ENCODE measurements at places on chromosomes 1 and 21.

DNA sequence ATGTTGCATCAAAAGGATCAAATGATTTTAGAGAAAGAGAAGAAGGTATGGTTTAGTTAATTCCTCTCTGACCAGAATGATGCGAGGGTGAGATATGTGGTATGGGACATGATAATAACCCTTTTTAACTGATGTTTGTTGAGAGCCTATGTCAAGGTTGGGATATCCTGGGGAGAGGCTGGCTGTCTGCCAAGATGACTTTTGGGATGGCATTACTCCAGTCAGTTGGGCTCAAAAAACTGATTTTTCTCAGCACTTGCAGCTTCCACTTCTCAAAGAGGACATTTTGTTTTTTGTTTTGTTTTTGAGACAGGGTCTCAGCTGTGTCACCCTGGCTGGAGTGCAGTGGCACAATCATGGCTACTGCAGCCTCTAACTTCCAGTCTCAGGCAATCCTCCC, 17.7 kb upstream of the STX12 start:
- DNase-seq, result no peak

DNA sequence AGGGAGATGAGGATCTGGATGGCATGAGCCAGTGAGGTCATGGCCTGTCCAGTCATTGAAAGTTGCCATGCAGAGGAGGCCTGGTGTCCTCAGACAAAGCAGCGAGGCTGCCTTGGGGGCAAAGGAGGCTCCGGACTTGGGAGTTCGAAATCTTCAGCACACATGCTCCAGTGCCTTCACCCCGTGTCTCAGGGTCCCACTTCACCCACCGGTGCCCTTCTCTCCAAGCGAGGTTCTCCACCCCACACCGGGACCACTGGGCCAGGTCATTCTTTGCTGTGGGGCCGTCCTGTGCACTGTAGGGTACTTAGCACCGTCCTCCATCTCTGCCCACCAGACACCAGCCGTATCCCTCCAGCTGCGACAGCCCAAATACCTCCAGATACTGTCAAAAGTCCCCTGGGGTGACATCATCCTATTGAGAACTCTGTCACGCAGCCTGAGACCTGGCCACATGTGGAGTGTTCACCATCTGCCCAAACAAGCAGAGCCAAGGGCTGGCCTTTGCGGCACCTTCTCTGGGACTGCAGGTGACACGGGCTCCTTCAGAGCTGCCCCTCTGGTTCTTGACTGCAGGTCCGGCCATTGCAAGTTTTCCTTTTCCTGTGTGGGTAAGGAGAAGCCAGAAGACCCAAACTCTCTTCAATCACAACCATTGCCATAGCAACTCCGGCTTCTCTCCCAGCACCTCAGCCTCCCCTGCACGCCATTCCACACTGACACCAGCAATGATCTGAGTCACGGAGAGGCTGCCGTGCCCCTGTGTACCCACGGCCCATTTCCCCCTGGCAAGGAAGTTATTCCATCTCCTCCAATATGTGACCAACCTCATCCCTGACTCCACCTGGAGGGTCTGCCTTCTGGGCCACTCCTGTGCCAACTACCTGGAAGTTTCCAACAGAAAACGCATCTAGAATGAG, 20.4 kb upstream of the PDE9A start:
- DNase-seq, result no peak

DNA sequence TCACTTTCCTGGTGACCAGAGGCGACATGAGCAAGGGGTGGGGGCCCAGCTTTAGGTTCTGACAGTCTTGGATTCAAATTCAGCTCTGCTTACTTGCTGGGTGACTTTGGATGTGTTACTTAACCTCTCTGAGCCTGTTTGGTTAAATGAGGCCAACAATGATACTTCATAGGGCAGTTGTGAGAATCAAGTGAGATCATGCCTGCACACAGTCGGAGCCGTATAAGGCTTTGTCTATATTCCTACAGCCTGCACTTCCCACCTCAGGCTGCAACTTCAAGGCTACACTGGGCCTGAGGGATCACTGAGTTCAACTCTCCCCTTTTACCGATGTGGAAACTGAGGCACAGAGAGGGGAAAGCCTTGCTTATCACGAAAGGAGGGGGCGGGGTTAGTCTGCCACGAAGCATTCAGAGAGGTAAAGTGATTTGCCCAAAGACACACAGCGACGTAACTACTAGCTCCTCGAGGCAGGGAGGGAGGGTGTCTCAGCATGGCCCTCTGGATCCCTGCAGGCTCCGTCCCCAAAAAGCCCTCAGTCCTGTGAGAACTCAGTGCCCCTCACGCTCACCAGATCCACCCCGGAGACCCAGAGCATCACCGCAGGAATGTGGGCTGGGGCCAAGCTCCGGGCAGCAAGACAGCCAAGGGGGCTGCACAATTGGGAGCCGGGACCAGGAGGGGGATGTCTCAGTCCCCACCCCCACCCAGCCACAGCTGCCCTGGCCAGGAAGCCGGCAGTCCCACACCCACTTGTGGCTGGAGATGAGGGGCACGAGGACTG, 25.0 kb downstream of the SDC3 start:
- DNase-seq, result no peak

GRCh38 chr1:27108588-27108987, 46.3 kb downstream of the SLC9A1 start:
- DNase-seq, result no peak

DNA sequence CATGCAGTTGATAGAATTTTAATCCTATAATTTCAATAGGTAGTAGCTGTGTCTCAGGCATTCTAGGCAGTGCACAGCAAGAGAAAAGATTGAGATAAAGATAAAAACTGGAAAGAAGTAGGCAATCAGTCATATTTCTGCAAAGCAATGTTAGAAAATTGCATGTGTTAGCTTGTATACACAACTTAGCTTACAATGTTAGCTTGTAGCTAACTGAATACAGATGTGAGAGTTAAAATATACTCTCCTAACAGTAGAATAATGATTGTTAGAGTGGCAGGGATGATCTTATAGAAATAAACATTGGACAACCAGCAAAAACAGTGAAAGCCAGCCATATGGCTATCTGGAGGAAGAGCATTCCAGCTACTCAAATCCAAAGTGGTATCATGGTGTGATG, 29.0 kb downstream of the PTPRC start:
- DNase-seq, result no peak

- no peak for DNase-seq
Measured at GRCh38 chr1:8303876-8304275, 14.0 kb upstream of the SLC45A1 start.

DNA sequence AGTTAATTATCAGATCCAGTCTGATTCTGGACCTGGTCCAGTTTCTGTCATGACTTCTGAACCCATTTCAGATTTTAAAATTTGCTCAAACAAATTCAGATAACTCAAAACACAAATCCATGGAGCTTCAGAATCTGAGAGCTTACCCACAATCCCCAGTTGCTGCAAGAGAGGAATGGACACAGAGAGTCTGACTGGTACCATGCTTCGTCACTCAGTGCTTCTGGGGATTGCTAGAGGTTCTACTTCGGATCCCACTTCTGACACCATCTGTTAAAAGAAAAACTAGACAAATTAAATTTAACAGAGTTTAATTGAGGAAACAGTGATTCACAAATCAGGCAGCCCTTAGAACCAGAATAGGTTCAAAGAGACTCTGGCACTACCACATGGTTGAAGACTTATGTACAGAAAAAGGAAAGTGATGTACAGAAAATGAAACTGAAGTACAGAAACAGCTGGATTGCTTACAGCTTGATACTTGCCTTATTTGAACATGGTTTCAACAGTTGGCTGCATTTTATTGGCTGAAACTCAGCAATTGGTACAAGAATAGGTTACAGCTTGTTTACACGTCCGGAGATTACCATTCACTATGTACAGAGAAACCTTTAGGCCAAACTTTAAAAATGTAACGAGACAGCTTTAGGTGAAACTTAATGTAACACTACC, 60.7 kb upstream of the TEKT2 start:
- DNase-seq, result no peak

DNA sequence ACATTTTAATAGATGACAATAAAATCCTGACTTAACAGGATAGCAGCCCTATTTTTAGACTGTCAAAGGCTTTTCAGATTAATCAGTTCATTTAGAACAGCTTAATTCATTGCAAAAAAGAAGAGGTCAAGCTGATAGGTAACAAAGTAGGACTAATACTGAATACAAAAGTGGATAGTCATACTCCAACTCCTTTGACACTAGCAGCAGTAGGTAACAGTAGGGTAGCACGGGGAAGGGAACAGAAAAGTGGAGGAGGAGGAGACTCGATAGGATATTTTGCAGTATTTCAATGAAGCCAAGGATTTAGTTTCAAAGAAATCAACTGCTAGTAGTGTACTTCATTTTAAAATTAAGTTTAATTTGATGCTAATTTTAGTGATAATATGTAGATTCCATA, 51.1 kb downstream of the USP1 start:
- no peak for DNase-seq

DNA sequence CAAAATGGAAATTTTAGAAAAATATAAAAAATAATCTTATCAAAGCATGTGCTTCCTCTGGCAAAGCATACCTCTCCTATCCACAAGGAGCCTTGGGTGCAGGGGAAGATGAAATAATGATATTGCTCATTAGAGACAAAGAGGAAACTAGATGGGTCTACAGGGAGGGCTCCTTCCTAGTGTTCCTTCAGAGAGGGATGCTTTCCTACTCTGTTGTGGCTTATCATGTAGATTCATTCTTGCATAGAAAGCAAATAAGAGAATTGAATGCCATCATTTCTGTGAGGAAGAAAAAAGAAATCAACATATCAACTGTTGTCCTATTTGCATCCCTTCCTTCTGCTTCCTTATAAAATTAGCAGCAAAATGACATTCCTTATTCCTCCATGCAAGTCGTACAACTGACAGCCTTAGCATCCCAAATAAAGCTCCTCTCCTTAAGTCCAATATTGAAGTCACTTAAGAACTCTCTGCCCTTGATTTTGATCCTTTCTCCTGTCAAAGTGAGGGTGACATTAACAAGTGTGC, 543.9 kb upstream of the PLXNA2 start:
- DNase-seq, result no peak

GRCh38 chr21:46375560-46376230, 51.7 kb downstream of the PCNT start:
- DNase-seq, result no peak

GRCh38 chr1:182676274-182676673, 8.1 kb downstream of the RGS8 start:
- no peak for DNase-seq

- DNase-seq, result no peak
Measured at GRCh38 chr1:208172423-208173145, 71.6 kb downstream of the PLXNA2 start.

GRCh38 chr1:167794043-167794442, 72.3 kb downstream of the MPZL1 start:
- DNase-seq, result no peak

GRCh38 chr1:152110365-152110859, 4.8 kb downstream of the TCHH start:
- DNase-seq, result no peak

DNA sequence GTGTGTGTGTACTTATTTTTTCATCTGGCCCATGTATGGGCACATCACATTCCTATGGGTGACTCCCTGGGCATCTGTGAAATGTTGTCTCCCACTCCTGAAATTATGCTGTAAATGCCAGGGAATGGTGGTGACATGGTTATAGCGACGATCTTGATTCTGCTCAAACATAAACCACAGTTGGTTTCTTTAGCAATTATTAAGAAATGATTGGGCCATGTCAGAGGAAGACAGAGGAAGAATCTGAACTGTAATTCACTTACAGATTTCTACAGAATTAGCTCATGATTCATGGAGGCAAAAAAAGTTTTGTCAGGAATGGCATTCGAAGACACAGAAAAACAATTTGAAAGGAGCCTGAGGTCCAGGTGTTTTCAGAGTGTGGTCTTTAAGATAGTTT, 25.8 kb upstream of the KCNE1 start:
- no peak for DNase-seq

- no peak for DNase-seq
Measured at GRCh38 chr1:36560177-36560576, 77.5 kb upstream of the CSF3R start.

- no peak for DNase-seq
Measured at GRCh38 chr1:167454304-167454893, 63.9 kb downstream of the CD247 start.

DNA sequence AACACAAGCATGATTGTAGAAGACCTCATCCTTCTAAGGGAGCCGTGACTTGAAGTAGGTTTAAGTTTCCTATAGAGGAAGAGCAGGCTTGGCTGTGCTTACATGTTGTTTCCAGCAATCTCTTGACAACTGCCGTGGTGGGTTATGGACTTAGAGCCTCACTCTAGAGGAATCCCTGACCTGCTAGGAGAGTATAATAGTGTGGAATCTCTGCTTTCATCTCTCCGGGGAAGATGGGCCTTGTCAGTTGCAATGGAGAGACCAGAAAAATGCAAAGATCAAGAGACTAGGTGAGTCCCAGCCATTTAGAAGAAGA, 137.6 kb downstream of the MIS18A start:
- DNase-seq, result no peak

GRCh38 chr1:1616838-1617237, 1.5 kb downstream of the MIB2 start:
- no peak for DNase-seq

- DNase-seq, result no peak
Measured at GRCh38 chr1:59856725-59857338, 42.1 kb downstream of the HOOK1 start.

DNA sequence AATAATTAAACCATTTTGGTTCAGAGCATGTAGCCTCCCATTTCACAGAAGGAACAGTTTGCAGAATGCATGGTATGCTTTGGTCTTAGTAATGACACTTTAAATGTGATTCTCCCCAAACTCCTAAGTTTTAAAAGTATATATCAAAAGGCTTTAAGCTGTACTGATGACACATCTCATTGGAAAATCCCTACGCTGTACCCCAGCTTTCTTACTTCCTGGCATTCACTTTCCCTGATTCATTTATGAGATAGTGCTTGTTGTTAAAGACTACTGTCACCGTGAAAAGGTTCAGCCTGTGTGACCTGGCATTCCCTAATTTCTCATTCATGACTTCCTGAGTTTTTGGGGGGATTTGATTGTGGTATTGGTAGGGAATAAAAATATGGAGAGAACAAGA, 53.4 kb downstream of the MPZL1 start:
- DNase-seq, result no peak

- no peak for DNase-seq
Measured at GRCh38 chr1:234604495-234605398, 5.2 kb downstream of the IRF2BP2 start.

- DNase-seq, result no peak
Measured at GRCh38 chr1:154808261-154808908, 61.7 kb downstream of the KCNN3 start.

All from CD4-positive, alpha-beta T cell treated with Interleukin-15 for 1 hour (primary cell).